ENCODE measurements at places on chromosomes 12 and 14.

- H3K27me3 ChIP-seq: no peaks in the 10 kb centered on the region
- no peaks in the 10 kb centered on the region for H3K4me1 ChIP-seq
- H3K36me3 ChIP-seq: no peaks in the 10 kb centered on the region
- peak; percentile 31 for DNase-seq
- H3K4me3 ChIP-seq: no peak overlapping the region
Measured at GRCh38 chr14:46344327-46344937, 307.1 kb downstream of the RPL10L start.

DNA sequence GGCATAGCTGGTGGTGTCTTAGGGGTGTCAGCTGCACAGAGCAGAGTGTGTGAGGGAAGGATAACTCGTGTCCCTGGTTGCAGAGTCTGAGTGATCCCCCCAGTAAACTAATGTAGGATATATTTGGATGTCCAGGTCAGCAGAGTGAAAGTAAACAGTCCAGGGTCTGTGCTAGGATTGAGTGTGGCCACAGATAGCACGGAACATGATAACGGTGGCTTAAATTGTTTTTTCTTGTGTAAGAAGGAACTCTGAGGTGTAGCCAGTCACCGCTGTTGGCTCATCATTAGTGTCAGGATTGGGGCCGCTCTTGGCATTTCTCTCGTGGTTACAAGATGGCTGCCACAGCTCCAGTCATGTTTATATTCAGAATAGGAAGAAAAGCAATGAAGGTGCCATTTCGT, 97.3 kb downstream of the DERA start:
- DNase-seq: no peak
- H3K4me1 ChIP-seq: no peaks in the 10 kb centered on the region
- no peak overlapping the region for H3K4me3 ChIP-seq
- H3K36me3 ChIP-seq: peaks cover 18% of the 10 kb centered on the region

GRCh38 chr12:117466677-117467362, 105.4 kb upstream of the NOS1 start:
- H3K4me3 ChIP-seq: no peak overlapping the region
- H3K27me3 ChIP-seq: peaks cover 2% of the 10 kb centered on the region
- no peak overlapping the region for H3K27ac ChIP-seq
- DNase-seq: no peak

DNA sequence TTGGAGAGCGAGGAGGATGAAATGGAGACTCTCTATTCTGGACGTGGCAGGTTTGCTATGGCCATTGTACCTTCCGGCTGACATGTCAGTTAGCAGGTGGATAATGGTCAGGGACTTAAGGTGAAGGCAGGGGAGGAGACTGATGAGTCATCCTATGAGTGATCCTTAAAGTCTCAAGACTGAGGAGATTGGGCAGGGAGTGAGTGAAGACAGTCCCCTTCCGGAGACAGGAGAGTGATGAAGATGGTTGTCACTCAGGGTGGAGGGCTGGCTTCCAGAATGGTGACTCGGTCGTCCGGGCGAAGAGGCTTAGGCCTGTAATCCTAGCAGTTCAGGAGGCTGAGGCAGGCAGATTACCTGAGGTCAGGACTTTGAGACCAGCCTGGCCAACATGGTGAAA, 49.8 kb upstream of the CCDC63 start:
- peak overlapping the region; percentile 10 for H3K27ac ChIP-seq
- no peaks in the 10 kb centered on the region for H3K27me3 ChIP-seq
- H3K36me3 ChIP-seq: peaks cover 3% of the 10 kb centered on the region
- DNase-seq: no peak
- peaks cover 12% of the 10 kb centered on the region for H3K4me1 ChIP-seq

DNA sequence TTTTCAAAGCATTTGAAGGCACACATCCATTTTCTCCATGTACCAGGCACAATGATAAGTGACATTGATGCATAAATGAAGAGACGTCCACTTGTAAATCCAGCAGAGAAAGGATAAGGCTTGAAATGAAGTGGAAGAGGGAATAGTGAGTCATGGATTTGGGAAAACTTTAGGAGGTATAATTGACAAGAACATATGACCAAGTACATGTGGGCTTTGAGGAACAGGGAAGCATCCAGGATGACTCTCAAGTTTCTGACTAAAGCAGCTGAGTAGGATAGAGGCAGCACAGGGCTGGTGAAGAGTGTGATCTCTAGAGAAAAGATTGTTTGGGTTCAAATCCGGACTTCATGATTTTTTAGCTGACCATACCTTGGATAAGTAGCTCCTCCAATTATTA, 43.6 kb upstream of the SYT1 start:
- H3K4me3 ChIP-seq: no peak overlapping the region
- H3K36me3 ChIP-seq: no peaks in the 10 kb centered on the region
- H3K4me1 ChIP-seq: no peaks in the 10 kb centered on the region

DNA sequence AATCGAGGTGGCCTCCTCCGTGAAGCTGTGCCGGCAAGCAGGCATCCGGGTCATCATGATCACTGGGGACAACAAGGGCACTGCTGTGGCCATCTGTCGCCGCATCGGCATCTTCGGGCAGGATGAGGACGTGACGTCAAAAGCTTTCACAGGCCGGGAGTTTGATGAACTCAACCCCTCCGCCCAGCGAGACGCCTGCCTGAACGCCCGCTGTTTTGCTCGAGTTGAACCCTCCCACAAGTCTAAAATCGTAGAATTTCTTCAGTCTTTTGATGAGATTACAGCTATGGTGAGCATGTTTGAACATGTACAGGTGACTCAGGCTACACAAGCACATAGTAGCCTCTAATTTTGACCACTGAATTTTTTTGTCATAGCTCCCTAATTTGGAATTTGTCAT, 59.7 kb downstream of the ATP2A2 start:
- H3K4me1 ChIP-seq: no peaks in the 10 kb centered on the region
- no peak overlapping the region for H3K4me3 ChIP-seq
- peaks cover 5% of the 10 kb centered on the region for H3K27me3 ChIP-seq
- no peak for DNase-seq

- peaks cover 43% of the 10 kb centered on the region for H3K4me1 ChIP-seq
- DNase-seq: no peak
- H3K36me3 ChIP-seq: peaks cover 42% of the 10 kb centered on the region
- H3K27ac ChIP-seq: peak overlapping the region; percentile 88
- peaks cover 13% of the 10 kb centered on the region for H3K27me3 ChIP-seq
Measured at GRCh38 chr12:111454716-111455447, 49.2 kb downstream of the SH2B3 start.

- no peak overlapping the region for H3K27ac ChIP-seq
- H3K36me3 ChIP-seq: peaks cover 10% of the 10 kb centered on the region
- no peak overlapping the region for H3K4me3 ChIP-seq
- H3K4me1 ChIP-seq: no peaks in the 10 kb centered on the region
- peaks cover 12% of the 10 kb centered on the region for H3K27me3 ChIP-seq
Measured at GRCh38 chr12:126767334-126767733, 1499.6 kb upstream of the TMEM132C start.

GRCh38 chr14:103091041-103091882, 3.3 kb upstream of the EXOC3L4 start:
- no peaks in the 10 kb centered on the region for H3K36me3 ChIP-seq
- peak; percentile 62 for DNase-seq
- H3K4me1 ChIP-seq: no peaks in the 10 kb centered on the region
- H3K4me3 ChIP-seq: no peak overlapping the region

DNA sequence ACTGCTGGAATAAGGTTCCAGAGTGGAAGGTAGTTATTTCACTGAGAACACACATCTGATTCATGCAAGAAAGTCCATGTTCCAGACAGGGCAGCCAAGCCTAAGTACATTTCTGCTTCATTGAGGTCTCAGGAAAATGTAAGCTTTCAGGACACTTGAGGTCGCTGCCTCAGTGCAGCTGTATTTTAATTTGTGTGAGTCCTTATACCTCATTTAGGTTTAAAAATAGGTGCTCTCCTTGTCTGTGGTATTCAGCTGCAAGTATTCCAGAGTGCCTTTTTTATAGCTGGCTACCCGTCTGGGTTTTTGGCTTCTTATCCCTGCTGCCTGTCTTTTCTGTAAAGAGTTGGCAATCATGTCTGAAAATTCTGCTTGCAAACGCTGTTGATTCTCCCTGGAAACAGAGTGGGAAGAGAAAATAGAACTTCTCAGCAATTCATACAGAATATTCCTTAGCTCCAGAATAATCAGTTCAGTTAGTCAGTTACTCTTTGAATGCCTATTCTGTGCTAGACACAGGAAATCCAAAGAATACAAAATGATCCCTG, 45.3 kb upstream of the PLBD1 start:
- H3K4me3 ChIP-seq: no peak overlapping the region
- no peaks in the 10 kb centered on the region for H3K36me3 ChIP-seq
- no peak overlapping the region for H3K27ac ChIP-seq
- no peaks in the 10 kb centered on the region for H3K27me3 ChIP-seq
- H3K4me1 ChIP-seq: peaks cover 26% of the 10 kb centered on the region

- H3K4me1 ChIP-seq: peaks cover 9% of the 10 kb centered on the region
- H3K4me3 ChIP-seq: no peak overlapping the region
- no peaks in the 10 kb centered on the region for H3K36me3 ChIP-seq
- H3K27ac ChIP-seq: no peak overlapping the region
- peaks cover 14% of the 10 kb centered on the region for H3K27me3 ChIP-seq
Measured at GRCh38 chr14:104135904-104136471, 2.4 kb upstream of the KIF26A start.

GRCh38 chr12:6929466-6930452, 2.0 kb downstream of the ATN1 start:
- peak overlapping the region; percentile 86 for H3K27ac ChIP-seq
- peaks cover 41% of the 10 kb centered on the region for H3K36me3 ChIP-seq
- peak overlapping the region; percentile 100 for H3K4me3 ChIP-seq

GRCh38 chr12:126807312-126807865, 1459.6 kb upstream of the TMEM132C start:
- H3K27me3 ChIP-seq: peaks cover 3% of the 10 kb centered on the region
- H3K4me3 ChIP-seq: no peak overlapping the region
- H3K36me3 ChIP-seq: peaks cover 4% of the 10 kb centered on the region

DNA sequence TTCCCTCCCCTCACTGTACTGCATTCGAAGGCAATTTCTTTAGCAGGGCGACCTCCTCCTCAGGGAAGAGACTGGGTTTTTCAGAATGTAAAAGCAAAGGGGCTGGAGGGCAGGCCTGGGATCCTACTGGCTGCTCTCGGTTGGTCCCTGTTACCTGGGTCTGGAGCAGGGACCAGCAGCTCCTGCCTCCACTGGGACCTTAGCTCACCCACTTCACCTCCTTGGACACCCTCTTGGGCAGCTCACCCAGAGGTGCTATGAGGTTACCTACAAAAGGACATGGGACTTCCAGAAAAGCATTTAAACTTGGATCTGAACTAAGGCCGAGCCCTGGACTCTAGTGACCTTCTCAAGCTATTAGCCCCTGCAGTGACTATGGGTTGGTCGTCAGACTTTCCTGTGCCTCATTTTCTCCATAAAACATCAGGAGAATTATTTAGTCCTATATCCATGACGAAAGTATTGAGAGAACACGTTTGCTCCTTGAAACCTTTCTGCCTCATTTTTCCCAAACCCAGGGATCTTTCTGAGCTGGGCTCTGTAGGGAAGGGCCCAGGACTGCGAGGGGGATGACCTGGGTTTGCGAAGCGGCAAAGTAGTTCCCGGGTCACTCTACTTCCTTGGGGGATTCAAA, 65.0 kb downstream of the FBXL14 start:
- peaks cover 12% of the 10 kb centered on the region for H3K4me1 ChIP-seq
- DNase-seq: no peak
- H3K27ac ChIP-seq: peak overlapping the region; percentile 89
- peaks cover 13% of the 10 kb centered on the region for H3K27me3 ChIP-seq
- H3K4me3 ChIP-seq: peak overlapping the region; percentile 93

DNA sequence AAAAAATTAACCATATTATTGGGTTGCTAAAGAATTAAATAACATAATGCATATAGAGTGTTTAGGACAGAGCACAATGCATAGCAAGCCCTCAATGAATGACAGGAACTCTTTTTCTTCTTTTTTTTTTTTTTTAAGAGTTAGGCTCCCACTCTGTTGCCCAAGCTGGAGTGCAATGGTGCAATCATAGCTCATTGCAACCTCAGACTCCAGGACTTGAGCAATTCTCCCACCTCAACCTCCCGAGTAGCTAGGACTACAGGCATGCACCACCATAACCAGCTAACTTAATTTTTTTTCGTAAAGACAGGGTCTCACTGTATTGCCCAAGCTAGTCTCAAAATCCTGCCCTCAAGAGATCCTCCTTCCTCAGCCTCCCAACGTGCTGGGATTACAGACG, 20.5 kb upstream of the MTERF2 start:
- H3K4me1 ChIP-seq: no peaks in the 10 kb centered on the region
- peaks cover 14% of the 10 kb centered on the region for H3K36me3 ChIP-seq
- no peak overlapping the region for H3K27ac ChIP-seq
- H3K4me3 ChIP-seq: no peak overlapping the region

- no peak overlapping the region for H3K4me3 ChIP-seq
- no peaks in the 10 kb centered on the region for H3K27me3 ChIP-seq
- no peaks in the 10 kb centered on the region for H3K36me3 ChIP-seq
- DNase-seq: no peak
- no peaks in the 10 kb centered on the region for H3K4me1 ChIP-seq
Measured at GRCh38 chr12:104873374-104873773, 84.7 kb downstream of the SLC41A2 start.

DNA sequence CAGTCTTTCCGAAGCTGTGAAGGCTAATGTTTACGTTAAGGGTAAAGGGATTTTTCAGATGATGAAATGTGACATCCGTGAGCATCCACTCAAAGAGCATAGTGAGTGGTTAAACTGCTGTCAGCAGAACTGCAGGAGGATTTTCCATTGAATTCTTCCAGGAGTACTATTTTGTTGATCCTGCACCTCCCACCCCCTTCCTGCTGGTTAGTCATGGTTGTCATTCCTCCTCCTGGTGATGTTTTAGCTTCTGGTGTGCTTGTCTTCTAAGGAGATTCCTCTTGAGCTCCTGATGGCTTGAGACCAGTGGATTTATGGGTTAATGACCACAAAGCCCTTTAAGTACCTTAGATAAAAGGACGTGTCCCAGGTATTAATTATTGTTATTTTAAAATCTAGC, 2.4 kb upstream of the GPRC5D start:
- H3K27me3 ChIP-seq: peaks cover 11% of the 10 kb centered on the region
- no peak overlapping the region for H3K27ac ChIP-seq
- no peak for DNase-seq
- peaks cover 4% of the 10 kb centered on the region for H3K4me1 ChIP-seq
- no peak overlapping the region for H3K4me3 ChIP-seq
